ENCODE measurements at places on chromosomes 7 and 10.

GRCh38 chr7:105585850-105586500, 4.7 kb upstream of the EFCAB10 start:
- DNase-seq, result no peak

GRCh38 chr10:1860351-1860750, 123.0 kb upstream of the ADARB2 start:
- DNase-seq, result no peak

DNA sequence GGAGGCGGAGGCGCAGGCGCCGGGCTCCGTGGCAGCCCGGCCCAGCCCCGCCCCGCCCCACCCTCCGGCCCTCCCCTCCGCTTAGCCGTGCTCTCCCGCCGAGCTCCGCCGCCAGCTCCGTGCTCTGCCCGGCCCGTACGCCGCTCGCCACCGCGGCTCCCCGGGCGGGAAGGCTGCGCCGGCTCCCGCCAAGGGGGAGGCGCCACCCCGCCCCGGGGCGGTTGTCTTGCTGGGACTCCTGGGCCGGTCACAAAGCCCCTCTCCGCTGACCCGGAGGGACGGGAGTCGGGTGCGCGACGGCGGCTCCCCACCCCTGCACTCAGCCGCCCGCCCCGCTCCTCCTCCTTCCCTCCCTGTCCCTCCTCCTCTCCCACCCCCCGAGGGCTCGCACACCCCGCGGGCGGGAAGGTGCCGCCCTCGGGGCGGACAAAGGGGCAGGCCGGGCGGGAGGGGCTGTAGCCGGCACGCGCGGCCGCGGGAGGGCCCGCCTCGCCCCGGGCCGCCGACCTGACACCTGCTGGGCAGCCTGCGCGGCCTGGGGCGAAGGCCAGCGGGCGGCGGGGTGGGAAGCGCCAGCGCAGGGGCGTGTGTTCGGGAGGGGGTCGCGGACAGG, 11.5 kb upstream of the SP8 start:
- peak; percentile 45 for DNase-seq

DNA sequence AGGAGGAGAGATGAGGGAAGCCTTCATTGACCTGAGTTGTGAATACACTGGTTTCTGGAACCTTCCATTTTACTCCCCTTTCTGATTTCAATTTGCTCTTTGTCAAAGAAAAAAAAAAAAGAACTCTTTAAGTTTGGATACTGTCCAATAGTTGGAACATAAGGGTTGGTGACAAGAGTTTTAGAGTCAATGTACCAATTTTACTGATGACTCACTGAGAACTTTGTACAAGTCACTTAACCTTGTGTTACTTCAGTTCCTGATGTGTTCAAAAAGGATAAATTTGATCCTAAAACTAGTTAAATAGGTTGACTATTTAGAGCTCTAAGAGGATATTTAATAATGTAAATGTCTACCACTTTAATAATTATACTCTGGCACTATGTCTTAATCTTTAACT, 4.1 kb upstream of the CDK14 start:
- DNase-seq, result no peak

DNA sequence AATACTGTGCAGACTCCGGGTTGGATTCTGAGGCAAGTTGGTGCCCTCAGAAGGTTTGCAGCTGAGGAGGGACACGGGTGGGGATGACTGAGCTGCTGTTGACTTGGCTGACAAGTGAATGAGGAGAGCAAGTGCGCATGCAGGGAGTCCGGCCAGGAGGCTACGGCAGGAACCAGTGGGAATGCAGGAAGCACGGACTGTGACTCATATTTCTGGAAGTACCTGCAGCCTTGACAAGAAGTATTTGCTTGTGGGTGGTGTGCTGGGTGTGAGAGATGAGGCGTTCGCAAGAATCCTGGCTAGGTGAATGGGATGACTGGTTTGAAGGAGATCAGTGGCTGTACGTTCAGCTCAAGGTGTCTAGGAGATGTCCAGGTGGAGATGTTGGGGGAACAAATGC, 30.8 kb upstream of the FXYD4 start:
- no peak for DNase-seq

- no peak for DNase-seq
Measured at GRCh38 chr7:114659409-114660125, 245.0 kb downstream of the FOXP2 start.

- no peak for DNase-seq
Measured at GRCh38 chr10:8039321-8039881, 15.1 kb upstream of the GATA3 start.

- DNase-seq, result no peak
Measured at GRCh38 chr10:106780632-106781031, 383.9 kb downstream of the SORCS1 start.

- DNase-seq, result no peak
Measured at GRCh38 chr7:144834641-144835144, 1.2 kb downstream of the TPK1 start.

DNA sequence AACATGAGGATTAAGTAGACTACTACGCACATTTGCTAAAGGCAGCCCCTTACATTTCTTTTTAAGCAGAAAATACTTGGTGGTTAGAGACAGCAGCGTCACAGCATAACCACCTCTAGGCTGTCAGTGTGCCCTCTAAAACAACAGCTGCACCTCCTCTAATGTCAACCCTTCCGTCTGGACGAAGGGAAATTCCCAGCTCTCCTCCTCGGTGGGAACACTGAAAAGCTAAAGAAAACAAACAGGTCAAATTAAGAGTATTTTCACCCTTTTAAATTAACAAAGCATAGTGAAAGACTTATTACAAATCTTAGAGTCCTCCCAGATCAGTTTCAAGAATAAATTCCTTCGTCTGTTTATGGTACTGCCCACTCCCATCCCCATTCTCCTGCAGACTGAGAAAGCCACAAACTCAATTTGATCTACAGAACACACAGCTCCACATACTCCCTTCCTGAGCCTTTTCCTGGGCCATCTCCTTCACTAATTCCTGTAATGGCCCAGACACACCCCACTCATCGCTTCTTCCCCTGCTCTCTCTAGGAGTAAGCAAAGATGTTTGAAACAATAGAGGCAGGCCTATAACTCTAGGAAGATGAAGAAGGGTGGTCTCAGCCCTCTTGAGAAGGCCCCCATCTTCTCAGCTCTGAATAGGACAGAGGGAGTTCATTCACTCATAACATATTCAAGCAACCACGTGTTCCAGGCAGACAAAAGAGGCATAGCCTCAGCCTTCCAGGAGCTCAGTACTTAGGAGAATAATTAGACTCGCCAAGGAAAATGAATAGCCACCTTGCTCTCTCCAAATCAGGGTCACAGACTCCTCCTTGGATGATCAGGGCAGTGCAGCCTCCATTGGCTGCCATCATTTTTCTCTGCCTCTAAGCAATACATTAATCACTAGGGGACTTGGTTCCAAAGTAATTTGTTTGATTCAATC, 47.5 kb upstream of the HNRNPH3 start:
- DNase-seq, result no peak

GRCh38 chr7:22185559-22185958, 171.4 kb downstream of the RAPGEF5 start:
- DNase-seq, result no peak

DNA sequence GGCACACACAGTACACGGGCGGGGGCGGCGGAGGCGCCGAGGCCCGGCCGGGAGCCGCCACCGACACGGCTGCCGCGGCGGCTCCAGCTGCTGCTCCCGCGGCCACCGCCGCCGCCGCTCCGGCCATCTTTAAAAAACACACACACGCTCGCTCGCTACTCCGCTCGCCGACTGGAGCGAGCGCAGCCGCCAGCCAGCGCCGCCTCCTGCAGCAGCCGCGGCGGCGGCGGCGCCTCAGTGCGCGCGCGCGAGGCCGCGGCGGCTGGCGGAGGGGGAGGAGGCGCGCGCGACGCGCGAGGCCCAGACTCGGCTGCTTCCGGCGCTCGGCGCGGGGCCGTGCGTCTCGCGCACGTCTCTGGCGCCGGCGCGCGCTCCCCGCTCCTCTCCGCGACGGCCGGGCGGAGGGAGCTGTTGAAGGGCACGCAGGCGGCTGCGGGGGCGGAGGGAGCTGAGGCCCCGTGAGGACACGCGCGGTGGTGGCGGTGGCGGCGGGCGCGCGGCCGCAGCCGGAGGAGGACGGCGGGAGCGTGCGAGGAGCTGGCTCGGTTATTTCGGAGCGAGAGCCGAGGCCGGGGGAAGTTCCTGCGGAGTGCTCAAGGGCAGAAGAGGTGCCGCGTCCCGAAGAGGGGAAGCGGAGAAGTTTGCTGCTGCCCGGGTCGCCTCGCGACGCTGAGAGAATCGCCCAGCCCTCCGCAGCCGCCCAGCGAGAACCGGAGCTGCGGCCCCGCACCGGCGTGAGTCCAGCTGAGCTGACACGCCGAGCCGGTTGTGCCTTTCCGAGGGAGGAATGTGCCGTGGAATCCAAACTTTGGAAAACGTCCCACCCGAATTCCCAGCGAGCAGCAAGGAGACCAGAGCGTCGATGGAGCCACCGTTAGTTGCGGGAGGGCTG, at the start of gene KDM7A:
KDM7A (minus strand) TSS at position 173 of the 892 bp plus-strand sequence; CDS start at position 127, 46 bp downstream.
- DNase-seq, result peak; percentile 93

GRCh38 chr7:101328159-101328558, 6.5 kb upstream of the IFT22 start:
- DNase-seq, result no peak

- DNase-seq, result no peak
Measured at GRCh38 chr7:29806995-29807841, 910 bp downstream of the WIPF3 start.

DNA sequence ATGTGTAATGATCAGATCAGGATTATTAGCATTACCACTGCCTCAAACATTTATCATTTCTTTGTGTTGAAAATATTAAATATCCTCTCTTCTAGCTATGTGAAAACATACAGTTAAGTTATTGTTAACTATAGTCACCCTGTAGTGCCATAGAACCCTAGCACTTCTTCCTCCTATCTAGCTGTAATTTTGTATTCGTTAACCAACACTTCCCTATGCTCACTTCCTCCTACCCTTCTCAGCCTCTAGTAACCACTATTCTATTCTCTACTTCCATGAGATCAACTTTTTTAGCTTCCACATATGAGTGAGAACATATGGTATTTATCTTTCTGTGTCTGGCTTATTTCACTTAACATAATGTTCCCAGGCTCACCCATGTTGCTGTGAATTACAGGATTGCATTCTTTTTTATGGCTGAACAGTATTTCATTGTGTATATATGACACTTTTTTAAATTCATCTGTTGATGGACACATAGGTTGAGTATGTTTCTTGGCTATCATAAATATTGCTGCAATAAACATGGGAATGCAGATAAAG, 132.7 kb upstream of the RHOBTB1 start:
- no peak for DNase-seq

GRCh38 chr7:14487701-14488395, 414.7 kb downstream of the DGKB start:
- DNase-seq, result no peak

- no peak for DNase-seq
Measured at GRCh38 chr10:13708256-13708990, 121.7 kb downstream of the PRPF18 start.

DNA sequence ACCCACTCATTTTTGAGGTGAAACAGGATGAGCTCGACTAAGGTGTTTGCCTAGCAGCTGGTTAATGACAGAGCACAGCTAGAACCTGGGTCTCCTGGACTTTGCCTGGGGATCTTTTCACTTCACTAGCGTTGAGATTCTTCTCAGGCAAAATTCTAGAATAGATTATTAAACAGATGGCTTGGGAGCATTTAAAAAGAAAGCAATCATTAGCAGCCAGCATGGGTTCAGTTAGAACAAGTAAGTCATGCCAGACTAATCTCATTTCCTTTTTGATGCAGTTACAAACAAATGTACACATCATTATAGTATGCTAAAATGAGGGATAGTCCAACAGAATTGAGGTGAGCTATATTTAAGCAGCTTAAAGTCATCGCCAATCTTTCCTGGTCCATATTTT, 291.3 kb upstream of the MYO3A start:
- DNase-seq, result no peak

DNA sequence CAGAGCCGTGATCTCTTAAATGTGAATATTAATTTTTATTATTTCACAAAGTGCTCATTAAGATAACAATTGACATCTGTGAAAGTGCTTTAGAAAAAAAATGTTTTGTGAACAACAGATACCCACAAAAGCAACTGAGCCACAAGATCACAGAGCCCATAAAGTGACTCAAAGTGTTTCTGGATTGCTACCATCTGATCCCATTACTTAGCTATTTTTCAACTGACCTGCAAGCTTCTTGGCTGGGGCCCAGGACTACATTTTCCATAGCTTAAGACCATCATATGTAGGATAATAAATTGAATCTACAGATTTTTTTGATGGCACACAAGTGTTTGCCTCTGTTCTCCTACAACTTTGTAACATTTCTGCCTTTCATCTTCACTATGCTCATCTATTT, 674.4 kb downstream of the PHTF2 start:
- no peak for DNase-seq

DNA sequence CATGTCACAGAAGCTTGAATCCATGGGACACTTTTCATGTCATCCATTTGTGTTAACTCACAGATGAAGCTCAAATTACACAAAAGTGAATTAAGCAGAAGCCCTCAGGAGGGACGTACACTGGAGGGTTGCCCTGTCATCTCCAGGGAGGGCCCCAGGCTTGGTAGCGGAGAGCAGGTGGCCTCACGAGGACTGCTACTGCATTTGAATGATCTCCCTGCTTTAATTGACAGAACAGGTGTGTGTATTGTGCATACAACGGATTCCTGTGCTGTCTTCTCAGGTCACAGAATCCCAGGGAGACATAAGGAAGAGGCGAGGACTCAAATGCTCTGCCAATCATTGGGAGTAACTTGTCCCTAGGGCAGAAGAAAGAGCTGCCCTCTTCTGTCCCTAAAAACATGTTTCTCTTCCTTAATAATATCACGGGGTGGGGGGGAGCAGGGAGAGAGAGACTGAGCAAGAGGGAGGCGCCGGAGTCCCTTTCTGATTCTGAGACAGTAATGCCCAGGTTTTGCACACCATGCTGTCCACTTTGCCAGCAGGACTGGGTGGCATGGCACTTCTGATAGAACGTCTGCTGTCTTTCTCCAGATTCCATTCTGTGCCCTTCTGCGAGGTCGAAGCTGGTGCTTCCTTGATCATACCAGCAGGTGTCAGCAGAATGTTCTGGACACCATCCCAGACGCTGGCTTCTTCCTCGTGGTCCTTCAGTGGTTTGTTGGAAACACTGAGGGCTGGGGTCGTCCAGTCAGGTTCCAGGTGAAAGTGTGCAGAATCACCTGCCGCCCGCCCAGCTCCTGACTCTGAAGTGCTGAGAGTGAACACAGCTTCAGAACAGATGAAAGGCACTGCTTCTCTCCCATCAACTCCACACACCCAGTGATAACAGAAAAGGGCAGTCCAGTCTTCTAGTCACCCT, 26.2 kb upstream of the RASGEF1A start:
- DNase-seq, result peak; percentile 57

DNA sequence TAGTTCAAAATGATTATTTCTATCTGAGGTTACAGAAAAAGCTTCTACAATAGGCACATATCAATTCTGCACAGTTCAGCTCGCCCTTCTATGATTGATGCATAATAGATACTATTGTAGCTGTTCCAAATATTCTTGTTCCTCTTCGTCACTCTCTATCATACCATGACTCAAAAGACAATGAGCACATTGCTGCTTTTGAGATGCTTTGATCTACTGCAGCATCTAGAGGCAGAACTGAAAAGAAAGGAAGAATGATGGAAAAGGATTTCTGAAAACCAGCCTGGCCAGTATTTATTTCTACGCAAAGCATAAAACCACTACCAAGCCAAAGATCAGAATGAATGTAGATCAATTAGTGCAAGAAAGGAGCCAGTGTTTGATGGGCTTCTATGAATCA, 59.3 kb upstream of the PLXDC2 start:
- no peak for DNase-seq

Measured in right hindlimb (tissue), 1 donor.